ENCODE measurements at places on chromosomes 1 and 21. TPM values are rescaled to one million over a fixed set of nuclear protein-coding genes. Genes with fewer than 3 reads are reported as not detected.

DNA sequence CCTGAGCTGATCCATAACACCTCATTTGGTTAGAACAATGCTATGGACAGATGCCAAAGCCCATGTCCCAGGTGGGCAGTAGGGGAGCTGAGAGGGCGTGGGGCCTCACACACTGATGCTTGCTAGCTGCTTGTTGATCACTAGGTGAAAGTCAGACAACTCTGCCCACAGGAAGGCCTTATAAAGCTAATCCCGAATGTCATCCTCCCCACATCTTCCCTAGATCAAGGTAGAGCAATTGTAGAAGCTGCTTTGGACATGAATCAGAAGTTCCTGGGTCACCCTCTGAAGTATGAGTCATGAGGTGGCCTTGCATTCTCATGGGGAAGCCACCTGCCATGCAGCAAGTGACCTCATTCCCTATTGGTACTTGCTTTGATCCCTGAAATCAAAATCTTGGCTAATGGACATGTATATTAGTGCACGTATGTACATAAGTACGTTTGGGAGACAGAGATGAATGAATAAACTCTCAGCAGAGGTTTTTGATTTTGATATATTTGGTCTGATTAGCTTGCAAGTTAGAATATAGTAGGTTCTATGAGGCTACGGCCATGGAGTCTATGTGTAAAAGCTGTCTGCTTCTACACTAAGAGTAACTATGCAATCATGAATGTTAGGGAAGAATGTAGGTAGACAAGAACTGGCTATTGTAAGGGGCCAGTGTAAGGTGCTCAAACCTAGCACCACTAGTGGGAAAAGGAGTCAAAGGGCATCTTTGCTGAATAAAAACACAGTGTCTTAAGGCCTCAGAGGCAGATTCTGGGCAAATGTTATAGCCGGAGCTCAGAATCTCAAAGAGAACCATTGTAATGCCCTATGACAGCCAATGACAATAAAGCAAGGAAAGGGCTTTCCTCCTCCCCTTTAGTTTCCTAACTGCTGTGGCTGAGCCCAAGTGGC, 52.6 kb downstream of the ABCA4 start:
- no peaks in the 10 kb centered on the region for H3K36me3 ChIP-seq
- no peak overlapping the region for H3K4me3 ChIP-seq
- H3K4me1 ChIP-seq: peaks cover 33% of the 10 kb centered on the region
- no peak for DNase-seq
- H3K27ac ChIP-seq: peak overlapping the region; percentile 79

GRCh38 chr1:7899741-7900140, 40.9 kb downstream of the TNFRSF9 start:
- no peak overlapping the region for H3K4me3 ChIP-seq
- H3K27me3 ChIP-seq: no peaks in the 10 kb centered on the region
- no peaks in the 10 kb centered on the region for H3K36me3 ChIP-seq
- no peak for DNase-seq
- H3K4me1 ChIP-seq: peaks cover 5% of the 10 kb centered on the region

The EVA1B gene
- 10.2 TPM for total RNA-seq

The COA6 gene
- total RNA-seq: 15.7 TPM

The OR10R2 gene
- not detected for total RNA-seq

- H3K36me3 ChIP-seq: no peaks in the 10 kb centered on the region
- H3K27me3 ChIP-seq: no peaks in the 10 kb centered on the region
- H3K4me1 ChIP-seq: peaks cover 30% of the 10 kb centered on the region
- H3K4me3 ChIP-seq: no peak overlapping the region
These were observed 40.2 kb downstream of the FOXD2 start for GRCh38 chr1:47478090-47478489.

DNA sequence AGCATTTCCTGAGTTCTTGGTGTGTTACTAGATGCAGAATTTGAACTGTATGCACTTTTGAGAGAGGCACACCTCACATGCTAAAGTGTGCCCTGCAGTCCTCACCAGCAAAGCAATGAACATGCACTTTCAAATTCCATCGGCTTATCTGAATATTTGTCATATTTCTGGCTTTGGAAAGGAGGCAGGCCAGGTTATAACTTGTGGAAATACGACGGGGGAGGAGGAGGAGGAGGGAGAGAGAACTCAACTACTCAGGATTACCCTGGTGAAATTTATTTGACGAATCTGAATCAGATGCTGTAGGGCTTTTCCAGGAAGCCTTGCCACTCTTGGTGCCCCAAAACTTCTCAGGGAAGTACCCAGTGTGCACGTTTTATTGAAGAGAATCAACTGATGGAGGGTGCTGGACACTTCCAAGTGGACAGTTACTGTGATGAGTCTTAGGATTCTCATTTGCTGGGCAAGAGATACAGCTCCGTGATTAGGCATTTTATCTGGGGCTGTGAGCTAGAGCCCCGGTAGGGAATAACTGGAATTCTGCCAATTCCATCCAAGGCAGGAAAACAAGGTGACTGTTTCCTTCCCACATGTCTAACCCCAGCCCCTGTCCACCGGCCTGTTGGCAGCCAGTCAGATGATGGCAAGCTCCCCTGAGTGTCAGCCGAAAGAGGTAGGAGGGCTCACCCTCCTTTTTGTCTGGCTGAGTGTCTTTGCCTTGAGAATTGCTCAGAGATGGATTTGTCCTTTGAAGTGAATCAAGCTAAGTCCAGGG, 3.8 kb downstream of the PDPN start:
- H3K27me3 ChIP-seq: peaks cover 37% of the 10 kb centered on the region
- no peak overlapping the region for H3K27ac ChIP-seq
- no peaks in the 10 kb centered on the region for H3K36me3 ChIP-seq
- H3K4me3 ChIP-seq: no peak overlapping the region
- no peaks in the 10 kb centered on the region for H3K4me1 ChIP-seq

DNA sequence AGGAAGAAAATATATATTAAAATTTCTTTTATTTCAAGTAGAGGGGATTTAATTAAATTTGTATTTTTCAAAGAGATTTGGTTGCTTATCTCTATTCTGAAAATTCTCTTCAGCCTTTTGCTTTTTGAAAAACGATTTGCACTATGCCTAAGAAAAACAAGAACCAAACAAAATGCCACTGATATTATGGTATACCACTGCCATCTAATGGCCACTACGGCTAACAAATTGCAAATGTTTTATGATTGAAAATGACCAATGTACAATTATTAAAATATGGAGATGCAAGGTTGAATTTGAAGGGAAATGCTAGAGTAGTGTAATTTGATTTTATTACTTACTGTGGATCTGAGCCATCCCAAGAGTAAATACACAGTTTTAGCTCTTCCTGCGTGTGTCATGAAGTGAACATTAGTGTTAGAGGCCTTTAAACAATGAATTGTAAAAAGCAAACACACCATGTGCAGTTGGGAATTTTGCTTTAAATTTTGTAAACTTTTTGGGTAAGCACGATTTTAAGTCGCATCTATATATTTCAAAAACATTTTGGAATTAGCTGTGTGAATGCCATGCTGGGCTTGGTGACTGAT, 137.4 kb upstream of the USP25 start:
- no peaks in the 10 kb centered on the region for H3K36me3 ChIP-seq
- H3K4me1 ChIP-seq: no peaks in the 10 kb centered on the region
- H3K4me3 ChIP-seq: no peak overlapping the region
- H3K27ac ChIP-seq: no peak overlapping the region
- H3K27me3 ChIP-seq: no peaks in the 10 kb centered on the region

DNA sequence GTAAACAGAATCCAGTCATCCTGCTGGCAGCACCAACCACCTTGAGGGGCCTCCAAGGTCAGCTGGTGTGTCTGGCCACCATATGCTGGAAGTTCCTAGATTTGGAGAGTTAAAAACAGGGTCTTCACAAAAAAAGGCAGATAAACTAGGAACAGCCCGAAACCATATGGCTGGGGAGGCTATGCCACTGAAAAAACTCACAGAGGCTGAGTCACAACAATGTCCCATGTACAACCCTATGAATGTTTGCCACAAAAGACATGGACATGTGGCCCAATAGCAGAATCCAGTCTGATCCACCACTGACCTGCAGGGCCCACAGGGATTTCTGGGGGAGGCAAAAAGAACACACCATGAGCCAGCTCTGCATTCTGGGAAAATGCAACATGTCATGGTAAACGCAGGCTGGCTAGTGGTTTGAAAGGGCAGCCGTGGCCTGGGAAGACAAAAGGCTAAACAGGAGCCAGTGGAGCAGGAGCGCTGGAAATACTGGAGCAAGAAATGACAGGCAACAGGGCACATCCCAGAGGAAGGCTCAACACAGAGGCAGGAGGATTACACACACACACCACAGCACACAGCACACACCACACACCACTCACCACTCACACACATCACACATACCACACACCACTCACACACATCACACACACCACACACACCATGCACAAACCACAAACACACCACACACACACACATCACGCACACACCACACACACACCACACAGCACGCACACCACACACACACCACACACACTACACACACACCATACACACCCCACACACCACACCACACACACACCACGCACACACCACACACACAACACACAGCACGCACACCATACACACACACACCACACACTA, 55.4 kb downstream of the HSF2BP start:
- no peaks in the 10 kb centered on the region for H3K36me3 ChIP-seq
- H3K27ac ChIP-seq: no peak overlapping the region

The NOS1AP gene
- 8.5 TPM for total RNA-seq

- no peak for DNase-seq
- no peaks in the 10 kb centered on the region for H3K4me1 ChIP-seq
- H3K27ac ChIP-seq: no peak overlapping the region
- H3K36me3 ChIP-seq: no peaks in the 10 kb centered on the region
These were observed 6.6 kb downstream of the FMO1 start for GRCh38 chr1:171254859-171255258.

All from transverse colon (tissue), 4 donors.